ENCODE measurements at places on chromosomes 7 and 10.

- DNase-seq, result no peak
These were observed 77.8 kb downstream of the ATAD1 start for GRCh38 chr10:87740254-87740655.

- no peak for DNase-seq
These were observed 153.3 kb downstream of the ELMO1 start for GRCh38 chr7:37295401-37295800.

GRCh38 chr7:109076396-109076972 lies 506.8 kb downstream of the DNAJB9 start:
- DNase-seq, result no peak

- no peak for DNase-seq
These were observed 65.8 kb downstream of the PIP4K2A start for GRCh38 chr10:22648547-22648961.

DNA sequence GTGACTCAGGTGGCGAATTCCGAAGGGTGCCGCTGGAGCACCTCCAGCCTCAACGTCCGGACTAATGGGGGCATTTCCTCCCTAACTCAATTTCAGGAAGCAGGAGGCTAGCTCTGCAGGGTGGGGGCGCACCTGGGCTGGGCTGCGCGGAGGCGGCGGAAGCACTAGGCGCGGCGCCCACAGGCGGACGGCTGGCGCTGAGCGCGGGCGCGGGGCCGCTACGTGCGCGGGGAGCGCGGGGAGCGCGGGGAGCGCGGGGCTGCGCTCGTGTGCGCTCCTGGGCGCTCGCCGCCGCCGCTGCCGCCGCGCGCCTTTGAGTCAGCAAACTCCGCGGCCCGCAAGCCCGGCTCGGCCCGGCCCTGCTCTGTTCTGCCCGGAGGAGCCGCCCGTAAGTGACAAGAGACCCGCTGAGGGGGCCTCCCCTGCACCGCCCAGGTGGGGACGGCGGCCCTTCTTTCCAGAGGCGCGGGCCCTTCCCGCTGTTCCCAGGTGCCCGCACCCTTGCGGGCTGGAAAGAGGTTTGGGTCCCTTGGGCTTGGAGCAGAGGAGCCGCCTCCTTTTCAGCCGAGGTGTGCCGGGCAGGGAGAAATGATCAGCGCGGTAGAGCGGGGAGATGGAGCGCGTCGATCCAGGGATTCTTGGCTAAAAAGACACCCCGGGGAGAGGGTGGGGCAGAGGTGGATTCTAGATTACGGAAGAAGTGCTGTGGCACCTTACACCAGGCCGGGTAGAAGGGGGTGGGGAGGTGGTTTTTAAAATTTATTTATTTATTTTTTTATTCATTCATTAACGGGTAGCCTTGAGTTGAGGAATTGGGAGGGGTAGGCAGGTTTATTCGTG lies at the start of gene SNX10:
Gene SNX10, plus strand, starts transcription at position 164 of the 840 bp plus-strand sequence. CDS start 54,581 bp downstream, outside the sequence.
- peak; percentile 65 for DNase-seq

DNA sequence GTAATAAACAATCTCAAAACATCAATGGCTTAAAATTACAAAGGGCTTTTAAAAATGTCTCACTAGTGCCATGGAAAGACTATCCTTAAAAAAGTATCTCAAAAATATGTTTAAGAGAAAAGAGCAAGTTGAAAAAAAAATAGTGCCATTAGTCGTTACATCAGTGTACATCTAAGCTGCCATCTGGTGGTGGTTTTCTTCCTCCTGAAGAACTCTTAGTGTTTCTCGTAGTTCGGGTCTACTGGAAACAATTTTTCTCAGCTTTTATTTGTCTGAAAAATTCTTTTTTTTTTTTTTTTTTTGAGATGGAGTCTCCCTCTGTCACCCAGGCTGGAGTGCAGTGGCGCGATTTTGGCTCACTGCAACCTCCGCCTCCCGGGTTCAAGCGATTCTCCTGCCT lies 5.9 kb upstream of the GARIN1A start:
- DNase-seq, result no peak

- no peak for DNase-seq
These were observed 100.3 kb upstream of the SVIL start for GRCh38 chr10:29734962-29735627.

DNA sequence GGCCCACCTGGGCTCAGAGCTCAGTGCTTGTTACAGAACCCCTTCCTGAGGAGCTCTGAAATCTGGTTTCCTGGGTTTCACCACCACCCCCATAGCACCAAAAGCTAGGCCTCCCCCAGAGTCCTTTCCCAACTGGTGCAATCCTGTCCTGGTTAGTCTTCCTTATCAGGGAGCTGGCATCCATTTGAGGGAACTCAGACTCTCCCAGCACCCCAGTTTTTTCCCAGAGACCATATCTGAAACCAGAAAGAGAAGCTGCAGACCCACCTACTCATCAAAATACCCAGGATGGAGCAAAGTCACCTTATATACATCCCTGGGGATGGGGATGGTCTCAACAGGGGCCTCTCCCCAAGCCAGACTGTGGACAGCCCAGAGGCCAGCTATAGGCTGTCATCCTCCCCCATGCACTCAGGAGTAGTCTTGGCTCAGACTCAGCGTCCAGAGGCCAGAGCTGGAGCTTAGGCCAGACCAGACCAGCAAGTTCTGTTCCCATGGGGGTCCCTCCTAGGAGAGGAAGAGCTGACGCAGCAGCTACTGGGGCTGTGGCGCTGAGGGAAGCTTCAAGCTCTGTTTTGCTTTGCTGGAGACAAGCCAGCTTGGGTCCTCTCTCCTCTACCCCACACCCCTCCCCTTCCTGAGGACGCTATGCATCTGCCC lies 3.0 kb downstream of the TBATA start:
- DNase-seq, result no peak

GRCh38 chr10:87674943-87675342 lies 15.3 kb downstream of the PAPSS2 start:
- no peak for DNase-seq

GRCh38 chr7:47446871-47447466 lies 134.9 kb downstream of the TNS3 start:
- no peak for DNase-seq

- no peak for DNase-seq
These were observed 22.8 kb upstream of the PDZD8 start for GRCh38 chr10:117398029-117398428.

DNA sequence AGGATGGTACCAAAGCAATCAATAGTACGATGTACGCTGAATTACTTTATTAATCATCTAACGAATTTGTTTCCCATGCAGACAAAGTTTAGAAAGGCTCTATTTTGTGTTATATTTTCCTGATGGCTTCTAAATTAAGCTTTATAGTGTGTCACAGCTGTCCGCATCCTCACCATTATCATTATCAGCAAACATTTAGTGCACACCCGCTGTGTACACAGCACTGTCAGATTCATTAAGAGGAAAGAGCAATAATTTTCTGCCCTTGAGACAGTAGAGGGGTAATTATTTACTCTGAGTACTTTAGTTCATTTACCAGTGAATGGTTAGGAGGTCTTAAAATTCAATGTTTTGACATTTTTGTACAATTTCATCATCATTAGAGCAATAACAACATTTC lies 233.3 kb upstream of the PTPRZ1 start:
- peak; percentile 16 for DNase-seq

GRCh38 chr10:22581461-22581860 lies 132.9 kb downstream of the PIP4K2A start:
- no peak for DNase-seq
